ENCODE measurements at places on chromosomes 1 and 21.

GRCh38 chr1:8321612-8322011 lies 3.7 kb downstream of the SLC45A1 start:
- no peak for DNase-seq

- no peak for DNase-seq
These were observed 85.6 kb downstream of the PAX7 start for GRCh38 chr1:18716112-18716784.

DNA sequence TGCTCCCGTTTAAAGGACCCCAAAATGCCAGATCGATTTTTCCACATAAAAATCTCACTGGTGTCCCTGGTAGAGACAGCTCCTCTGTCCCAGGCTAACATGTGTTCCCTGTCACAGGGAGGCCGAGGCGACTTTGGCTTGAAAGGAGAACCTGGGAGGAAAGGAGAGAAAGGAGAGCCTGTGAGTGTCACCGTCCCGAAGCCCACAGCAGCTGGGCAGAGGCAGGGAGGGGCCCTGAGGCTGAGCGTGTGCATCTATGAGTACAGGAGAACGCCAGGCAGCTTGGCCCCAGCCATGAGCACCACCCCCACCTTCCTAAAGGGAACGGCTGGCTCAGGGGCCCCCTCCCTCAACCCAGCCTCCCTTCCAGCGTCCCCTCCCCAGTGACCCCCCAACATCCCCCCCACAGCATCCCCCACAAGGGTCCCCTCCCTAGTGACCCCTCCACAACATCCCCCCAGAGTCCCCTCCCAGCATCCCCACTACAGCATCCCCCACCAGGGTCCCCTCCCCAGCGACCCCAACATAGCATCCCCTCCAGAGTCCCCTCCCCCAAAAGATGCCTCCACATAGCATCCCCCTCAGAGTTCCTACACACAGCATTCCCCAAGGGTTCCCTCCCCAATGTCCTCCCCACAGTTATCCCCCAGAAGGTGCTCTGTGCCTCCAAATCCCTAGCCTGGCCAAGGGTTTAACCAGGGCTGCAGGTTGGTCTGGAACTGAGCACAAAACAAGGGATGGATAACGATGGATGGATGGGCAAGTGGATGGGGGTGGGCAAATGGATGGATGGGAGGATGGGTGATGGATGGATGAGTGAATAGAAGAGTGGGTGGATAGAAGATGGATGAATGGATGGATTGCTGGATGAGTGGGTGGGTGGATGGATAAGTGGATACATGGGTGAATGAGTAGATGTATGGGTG lies 25.1 kb downstream of the COL6A2 start:
- DNase-seq = no peak

DNA sequence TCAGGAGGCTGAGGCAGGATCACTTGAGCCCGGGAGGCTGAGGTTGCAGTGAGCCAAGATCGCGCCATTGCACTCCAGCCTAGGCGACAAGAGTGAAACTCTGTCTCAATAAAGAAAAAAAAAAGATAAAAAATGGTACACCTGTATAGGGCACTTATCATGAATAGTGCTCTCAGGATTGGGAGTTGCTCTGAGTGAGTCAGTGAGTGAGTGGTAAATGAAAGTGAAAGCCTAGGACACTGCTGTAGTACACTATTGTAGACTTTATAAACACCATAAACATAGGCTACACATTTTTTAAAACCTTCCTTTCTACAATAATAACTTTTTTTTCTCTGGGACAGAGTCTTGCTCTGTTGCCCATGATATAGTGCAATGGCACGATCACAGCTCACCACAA lies 16.8 kb downstream of the PHTF1 start:
- peak; percentile 61 for DNase-seq

- DNase-seq = no peak
These were observed 49.5 kb downstream of the TGFBR3 start for GRCh38 chr1:91836331-91837040.

GRCh38 chr21:42669041-42669440 lies 15.6 kb downstream of the PDE9A start:
- no peak for DNase-seq

DNA sequence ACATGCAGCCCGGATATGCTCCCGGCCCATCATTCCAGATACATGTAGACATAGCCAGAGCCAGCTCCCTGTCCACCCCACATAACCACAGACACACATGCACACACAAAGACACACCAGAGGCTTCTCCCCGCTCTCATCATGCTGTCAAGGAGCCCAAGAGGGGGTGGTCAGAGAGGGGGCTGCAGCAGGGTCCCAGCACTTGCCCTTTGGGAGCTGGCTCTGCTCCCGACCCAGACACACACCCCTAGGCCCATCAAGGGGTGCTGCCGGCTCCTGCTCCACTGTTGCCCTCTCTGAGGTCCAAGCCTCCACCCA lies 2.6 kb downstream of the PTAFR start:
- DNase-seq = no peak

GRCh38 chr1:203135636-203136305 lies 8.2 kb downstream of the ADORA1 start:
- no peak for DNase-seq

GRCh38 chr1:22450351-22451021 lies 1.2 kb upstream of the ZBTB40 start:
- no peak for DNase-seq

GRCh38 chr1:212862111-212862690 lies 4.1 kb downstream of the FLVCR1 start:
- no peak for DNase-seq

- DNase-seq = no peak
These were observed 174.3 kb upstream of the LMO4 start for GRCh38 chr1:87154384-87154783.

DNA sequence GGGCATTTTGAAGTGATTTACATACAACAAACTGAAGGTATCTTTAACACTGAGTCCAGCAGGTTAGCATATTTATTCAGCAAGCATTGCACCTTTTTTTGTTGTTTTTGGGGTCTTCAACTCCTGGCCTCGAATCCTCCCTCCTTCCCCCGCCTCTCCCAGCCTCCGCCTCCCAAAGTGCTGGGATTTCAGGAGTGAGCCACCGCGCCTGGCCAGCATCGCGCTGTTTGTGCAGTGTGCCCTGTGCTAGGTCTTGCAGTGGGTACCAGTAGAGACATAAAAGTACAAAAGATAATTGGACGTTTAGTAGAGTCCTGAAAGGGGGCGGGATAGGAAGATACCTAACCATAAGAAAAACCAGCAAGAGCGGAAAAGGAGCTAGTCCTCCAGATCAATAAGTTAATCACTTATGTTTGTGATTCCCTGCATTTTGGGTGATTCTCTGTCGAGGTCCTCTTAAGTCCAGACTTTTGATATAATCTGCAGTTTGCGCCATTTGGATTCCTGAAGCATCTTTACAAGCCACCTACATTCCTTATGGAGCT lies 111.8 kb downstream of the OSBPL9 start:
- peak; percentile 19 for DNase-seq

DNA sequence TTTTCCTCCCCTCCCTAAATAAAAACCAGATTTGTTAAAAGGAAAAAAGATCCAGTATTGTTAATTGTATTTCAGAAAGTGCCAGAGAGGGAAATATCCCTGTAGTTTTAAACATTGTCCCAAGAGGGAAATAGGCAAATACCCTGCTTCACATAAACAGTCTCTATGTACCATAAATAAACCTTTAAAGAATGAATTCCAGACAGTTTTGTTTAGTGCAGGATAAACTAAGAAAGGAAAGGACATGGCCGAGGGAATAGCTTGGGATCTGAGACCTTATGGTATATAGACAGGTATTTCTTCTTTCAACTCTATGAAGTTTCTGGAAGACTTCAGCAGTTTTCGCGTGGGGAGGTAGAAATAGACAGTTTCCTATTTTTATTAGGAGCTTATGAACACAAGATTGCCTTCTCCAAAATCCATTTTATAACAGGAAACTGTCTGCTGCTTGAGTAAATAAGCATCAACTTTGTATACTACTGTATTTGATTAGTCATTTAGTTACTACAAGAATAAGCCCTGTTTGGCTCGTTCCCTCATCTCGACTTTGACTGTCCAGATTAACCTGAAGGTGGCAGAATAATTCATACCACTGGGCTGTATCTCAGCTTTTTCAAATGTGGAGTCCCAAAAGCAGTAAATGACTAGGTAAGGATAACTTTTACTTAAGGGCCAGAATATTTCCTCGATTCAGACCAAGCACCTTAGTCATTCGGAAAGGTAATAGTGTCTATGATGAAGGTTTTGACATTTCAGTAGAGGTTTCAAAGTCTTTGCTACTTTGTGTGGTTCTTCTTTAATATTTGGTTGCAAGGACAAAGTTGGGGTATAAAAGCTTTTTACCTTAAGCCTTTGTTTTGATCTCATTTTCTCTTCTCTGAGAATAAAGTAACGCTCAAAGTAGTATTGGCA lies 177.5 kb downstream of the VPS13D start:
- no peak for DNase-seq

DNA sequence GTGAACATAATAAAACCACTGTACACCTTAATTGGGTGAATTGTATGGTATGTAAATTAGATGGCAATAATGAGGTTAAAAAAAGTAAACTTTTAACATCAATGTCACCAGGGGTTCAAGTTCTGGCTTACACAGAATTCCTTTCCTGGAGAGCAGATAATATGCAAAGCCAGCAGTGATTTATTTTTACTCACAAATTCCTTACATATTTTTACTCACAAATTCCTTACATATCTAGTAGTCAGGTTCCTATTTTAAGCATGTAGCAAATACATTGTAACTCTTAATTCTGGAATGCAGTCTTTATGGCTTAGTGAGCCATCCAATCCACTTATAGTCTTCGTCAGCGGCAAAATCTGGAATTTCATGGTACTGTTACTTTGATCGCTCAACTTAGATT lies 1.3 kb upstream of the UBE4B start:
- DNase-seq = no peak

DNA sequence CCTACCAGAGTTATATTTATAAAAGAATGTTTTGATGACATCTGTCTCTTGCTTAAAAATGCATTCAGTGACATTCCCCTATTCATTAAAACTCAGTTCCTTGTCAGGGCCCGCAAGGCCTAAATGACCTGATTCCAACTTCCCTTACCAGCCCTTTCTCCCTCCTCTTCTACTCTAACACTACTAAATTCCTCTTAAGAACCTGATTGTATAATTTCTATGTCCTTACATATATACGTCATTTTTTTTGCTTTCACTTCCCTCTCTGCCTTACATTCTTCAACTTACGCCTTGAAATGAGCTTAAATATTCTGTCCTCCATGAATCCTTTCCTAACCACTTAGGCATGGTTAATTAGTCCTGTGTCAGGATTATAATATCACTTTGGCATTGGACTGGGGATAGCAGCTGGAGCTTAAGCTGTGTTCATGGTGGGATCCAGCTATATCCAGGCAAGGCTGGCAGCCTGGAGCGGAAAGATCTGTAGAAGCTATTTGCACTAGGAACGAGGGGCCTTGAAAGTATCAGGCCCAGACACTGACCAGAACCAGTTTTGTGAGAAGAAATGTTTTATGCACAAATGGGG lies 360.2 kb upstream of the PTBP2 start:
- DNase-seq = no peak

DNA sequence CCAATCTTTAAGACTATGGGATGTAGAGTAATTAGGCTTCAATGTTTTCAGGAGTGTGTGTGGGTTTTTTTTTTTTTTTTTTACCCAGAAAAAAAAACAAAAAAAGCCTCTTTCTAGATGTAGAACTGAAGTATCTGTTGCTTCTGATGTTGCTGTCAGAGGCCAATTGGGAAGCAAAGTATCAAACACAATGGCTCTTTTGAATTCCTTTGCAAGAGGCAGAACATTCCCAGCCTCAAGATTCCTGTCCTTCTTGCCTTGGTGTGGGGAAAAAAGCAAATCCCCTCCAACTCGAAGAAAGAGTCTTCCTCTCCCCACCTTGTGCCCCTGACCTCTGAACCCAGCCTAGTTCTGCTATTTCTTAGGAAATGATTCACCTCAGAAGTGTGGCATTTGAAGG lies 55.4 kb upstream of the LMO4 start:
- no peak for DNase-seq

GRCh38 chr21:33799378-33800090 lies 116.1 kb downstream of the ATP5PO start:
- no peak for DNase-seq
